ENCODE measurements at places on chromosomes 2 and 18. TPM values are rescaled to one million over a fixed set of nuclear protein-coding genes. Genes with fewer than 3 reads are reported as not detected.

GRCh38 chr2:42196070-42196402 lies 26.9 kb downstream of the EML4 start:
- no peak for DNase-seq

GRCh38 chr2:187055463-187055862 lies 206.5 kb upstream of the ZSWIM2 start:
- DNase-seq: no peak

DNA sequence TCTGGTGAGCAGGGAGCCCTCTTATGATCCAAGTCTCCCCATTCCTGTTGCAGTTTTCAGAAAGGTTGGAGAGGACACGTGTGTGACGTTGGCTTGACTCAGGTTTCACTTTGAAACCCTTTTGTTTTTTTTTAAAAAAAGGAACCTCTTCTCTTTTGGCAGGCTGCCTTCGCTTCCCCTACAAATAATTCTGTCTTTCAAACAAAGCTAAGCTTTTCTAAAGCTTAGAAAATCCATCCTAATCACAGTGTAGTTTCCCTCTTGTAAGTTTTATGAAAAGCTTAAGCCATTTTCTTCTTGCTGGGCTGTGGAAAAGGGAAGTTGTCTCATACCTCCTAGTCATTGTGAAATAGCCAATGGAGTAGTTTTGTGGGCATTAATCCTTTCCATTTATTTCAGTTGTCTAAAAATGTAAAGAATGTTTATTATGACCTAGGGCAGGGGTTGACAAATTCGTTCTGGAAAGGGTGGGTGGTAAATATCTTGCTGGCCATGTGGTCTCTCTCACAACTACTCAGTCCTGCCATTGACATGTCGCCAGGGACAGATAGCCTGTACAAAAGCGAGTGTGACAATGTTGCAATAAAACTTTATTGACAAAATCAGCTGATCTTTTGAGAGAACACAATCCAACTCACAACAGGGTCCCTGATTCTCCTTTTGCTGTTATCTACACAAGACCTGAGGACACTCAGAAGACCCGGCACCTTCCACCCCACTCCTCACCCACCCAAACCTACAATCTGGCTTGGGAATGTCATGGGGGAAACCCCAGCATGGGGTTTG lies 878.8 kb downstream of the RNF144A start:
- DNase-seq: no peak

The SERPINB2 gene
- 1.7 TPM for total RNA-seq

The MEP1B gene
- not detected for total RNA-seq

DNA sequence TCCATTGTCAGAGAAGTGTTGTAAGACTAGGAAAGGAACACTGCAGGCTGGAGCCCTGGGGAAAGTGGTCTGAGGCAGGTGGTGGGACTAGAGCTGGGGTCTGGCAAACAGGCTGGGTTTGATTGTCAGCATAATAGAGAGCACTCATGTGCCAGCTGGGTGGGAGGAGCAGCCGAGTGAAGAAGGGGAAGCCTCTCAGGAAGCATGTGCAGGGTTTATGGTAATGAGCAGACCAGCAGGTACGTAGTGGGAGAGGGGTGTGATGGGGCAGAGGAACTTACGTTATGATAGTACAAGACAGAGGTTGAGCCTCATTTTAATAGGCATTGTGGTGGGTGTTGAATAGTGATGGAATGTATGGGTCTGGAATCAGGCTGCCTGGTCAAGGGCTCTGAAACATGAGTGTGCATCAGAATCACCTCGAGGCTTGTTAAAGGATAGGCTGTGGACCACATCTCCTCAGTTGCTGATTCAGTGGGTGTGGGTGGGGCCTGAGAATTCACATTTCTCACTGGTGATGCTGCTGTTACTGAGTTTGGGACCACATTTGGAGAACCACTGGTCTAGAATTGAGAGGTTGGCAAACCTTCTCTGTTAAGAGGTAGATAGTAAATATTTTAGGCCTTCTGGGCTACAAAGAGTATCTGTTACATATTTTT lies 1.7 kb upstream of the MGAT5 start:
- DNase-seq: no peak

The COL5A2 gene
- total RNA-seq: 1.2 TPM

- DNase-seq: no peak
Observed at GRCh38 chr2:202201220-202202160, 36.9 kb downstream of the SUMO1 start.

GRCh38 chr18:47992976-47993375 lies 62.5 kb upstream of the SMAD2 start:
- DNase-seq: no peak

The RPRM gene
- total RNA-seq: not detected

GRCh38 chr2:16654833-16655444 lies 10.7 kb downstream of the CYRIA start:
- DNase-seq: no peak

DNA sequence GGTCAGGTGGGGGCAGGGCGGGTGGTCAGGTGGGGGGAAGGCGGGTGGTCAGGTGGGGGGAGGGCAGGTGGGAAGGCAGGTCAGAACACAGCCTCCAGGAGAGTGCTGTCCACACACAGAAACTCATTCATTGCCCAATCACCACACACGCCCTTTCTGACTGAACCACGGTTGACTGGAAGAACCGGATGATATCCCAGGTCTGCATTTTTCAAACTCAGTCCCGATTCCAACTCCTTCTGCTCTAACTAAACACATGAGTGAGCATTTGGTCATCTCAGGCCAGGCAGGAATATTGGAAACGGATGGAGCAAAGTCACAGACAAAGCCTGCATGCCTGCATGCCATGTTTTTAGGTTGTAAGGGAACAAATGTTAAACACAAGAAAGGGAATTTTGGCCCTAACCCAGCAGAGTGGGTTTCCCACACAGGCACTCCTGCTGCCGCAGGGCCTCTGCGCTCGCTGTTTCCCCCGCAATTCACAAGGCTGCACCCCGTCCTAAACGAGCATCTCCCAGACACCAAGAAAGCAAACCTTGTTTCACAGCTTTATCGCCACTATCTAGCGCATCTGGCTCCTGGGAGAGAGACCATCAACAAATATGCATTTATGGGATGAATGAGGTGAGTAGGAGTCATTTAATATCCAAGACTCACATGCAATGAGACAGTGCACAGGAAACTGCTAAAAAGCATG lies 100.1 kb downstream of the ZNF516 start:
- DNase-seq: no peak

The RBM45 gene
- 11.9 TPM for total RNA-seq

DNA sequence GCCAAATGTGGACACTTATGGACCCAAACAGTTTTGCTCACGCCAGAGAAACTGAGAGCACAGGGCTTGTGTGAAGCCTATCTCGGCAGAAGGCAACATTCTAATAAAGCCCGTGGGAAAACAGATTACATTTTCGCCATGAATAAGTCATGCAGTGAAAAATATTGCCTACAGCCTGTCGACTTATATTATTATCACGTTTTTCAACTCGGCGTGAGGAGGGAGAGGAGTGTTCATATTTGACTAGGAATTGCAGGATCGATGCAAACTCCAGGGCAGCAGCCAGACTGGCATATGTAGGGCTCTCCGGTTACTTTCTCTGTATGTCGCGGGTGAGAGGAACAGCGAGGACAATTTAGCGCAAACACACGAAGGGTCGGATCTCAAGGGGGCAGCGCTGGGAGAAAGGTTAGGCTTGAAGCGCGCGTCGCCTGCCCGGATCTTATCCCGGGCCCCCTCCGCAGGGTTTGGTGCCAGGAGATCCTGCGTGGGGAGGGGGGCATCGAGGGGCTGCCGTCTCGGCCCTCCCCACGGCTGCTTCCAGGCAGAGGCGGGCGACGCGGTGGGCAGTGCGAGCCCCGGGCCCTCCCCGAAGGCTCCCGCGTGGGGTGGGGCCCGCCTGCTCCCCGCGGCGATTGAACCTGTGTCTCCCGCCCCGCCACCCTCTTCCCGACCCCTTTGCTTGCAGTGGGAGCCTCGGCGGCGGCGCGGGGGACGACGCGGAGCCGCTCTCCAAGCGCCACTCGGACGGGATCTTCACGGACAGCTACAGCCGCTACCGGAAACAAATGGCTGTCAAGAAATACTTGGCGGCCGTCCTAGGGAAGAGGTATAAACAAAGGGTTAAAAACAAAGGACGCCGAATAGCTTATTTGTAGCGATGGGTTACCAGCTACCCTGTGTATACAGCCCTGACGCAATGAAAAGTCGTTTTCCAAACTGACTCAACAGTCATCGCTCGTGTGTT lies 4.4 kb downstream of the ADCYAP1 start:
- DNase-seq: no peak

GRCh38 chr2:211391189-211391567 lies 834.8 kb downstream of the CPS1 start:
- no peak for DNase-seq

The CAPN14 gene
- 0.31 TPM for total RNA-seq

DNA sequence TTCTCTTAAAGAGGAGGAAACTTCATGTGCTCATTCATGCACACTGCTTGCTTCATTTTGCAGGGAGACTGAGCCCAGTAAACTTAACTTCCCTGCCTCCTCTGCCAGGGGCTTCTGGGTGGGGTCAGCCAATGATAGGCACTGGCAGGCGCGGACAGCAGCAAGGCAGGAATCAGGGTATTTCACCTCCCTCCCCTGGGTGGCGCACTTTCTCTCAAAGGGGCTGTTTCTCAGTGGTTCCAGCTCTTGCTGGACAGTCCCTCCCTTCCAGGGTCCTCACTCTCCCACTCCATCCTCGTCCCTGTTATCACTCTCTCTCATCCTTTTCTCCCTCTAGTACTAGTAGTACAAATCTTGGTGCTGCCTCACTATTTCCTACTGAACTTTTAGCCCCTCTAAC lies 320.5 kb upstream of the ZNF521 start:
- DNase-seq: no peak

The CELF4 gene
- not detected for total RNA-seq

DNA sequence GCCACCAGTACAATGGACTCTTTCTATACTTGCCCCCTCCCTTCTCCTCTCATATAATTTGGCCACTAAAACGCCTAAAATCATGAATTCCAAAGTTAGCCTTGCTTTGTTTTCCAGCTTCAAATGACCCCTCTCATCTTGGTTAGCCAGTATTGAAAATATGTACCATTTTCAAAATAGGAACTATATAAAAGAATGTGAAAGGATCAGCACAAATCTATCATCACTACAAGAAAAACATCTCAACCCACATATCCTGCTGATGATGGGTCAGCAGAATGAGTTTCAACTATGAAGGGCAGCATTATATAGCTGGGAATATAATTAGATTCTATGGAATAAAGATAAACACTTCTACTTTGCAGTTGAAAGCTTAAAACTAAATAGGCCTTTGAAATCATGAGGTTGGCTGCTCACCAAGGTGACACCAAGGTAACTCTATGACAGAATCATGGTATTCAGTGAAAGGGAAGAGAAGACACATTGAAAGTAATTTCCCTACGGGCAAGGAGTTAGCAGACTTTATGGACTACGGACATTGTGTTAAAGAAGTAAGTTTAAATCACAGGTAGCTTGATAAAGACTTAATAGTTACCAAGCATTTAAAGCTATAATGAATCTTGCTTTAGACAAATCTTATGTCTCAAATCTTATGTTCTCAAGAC lies 873.0 kb downstream of the CPS1 start:
- no peak for DNase-seq

DNA sequence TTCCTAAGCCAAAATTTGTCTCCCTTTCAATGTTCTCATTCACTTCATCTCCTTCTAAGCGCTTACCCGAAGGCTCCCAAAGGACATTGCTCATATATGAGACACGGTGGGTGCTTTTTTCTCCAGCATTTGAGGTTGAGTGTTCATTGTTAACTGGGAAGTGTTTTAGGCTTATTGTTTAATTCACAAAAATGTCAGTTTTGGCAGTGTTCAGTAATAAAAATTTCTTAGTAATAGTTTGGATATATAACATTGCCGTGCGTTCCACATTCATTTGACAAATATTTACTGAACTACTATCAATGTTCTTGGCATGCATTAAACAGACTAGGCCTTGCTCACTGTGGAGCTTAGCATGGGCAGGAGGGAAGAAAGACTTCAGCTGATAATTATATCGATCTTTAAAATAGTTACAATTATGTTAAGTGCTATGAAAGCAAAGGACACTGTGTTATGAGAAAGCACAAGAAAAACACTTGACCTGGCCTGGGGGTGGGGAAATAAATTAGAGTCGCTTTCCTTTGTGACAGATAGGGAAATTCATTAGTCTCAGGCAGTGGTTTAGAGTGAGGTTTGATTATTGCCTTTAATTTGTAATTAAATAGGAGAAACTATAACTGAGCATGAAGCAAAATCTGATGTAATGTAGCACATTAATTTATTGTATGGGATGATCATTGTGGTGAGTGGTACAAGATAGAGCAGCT lies 82.2 kb upstream of the DOCK10 start:
- DNase-seq: no peak

GRCh38 chr18:55732227-55733106 lies 144.5 kb upstream of the TCF4 start:
- DNase-seq: no peak

DNA sequence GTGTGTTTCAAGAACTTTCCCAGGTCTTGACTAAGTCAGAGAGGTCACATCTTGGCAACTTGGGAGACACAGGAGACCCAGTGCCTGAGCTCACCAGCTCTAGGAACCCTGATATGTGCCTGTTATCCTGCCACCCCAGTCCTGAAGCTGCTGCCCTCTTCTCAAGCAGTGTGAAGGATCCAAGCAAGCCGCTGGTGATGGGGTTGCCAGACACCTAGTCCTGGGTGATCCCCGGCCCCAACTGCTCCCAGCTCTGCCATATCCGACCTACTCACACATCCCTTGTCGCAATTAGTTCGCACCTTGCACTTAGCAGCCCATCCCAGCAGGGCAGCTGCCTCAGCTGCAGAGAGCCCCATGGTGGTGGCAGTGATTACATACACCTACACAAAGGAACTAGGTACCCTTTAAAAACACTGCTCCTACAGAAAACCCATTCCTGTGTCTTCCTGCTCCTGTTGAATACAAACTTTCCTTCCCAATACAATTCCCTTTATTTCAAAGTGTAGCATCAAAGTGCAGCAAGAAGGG lies 247.2 kb upstream of the RAB12 start:
- DNase-seq: no peak

The CYP26B1 gene
- not detected for total RNA-seq

The AMMECR1L gene
- 24.0 TPM for total RNA-seq

DNA sequence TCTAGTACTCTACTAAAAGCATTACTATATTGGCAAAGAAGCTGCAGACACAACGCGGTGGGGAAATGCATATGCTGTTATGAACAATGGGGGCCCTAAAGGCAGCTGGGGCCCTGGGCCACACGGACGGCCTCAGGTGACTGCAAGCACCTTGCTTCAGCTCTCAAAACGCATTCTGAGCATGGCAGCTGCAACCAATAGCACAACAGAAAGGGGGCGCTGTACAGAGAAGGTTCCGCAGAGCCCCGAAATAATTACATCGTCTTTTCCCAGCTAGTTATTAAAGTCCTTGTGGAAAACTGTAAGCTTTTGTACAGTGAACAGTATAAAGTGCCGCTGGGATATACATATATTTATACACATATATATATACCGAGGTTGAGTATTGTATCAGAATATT lies 45.3 kb upstream of the PXDN start:
- DNase-seq: no peak

GRCh38 chr2:9106338-9107167 lies 100.1 kb upstream of the ASAP2 start:
- DNase-seq: no peak

- no peak for DNase-seq
Observed at GRCh38 chr2:142140434-142140845, 9.6 kb upstream of the LRP1B start.

The RAB17 gene
- total RNA-seq: not detected

All from CD8-positive, alpha-beta memory T cell (primary cell).